D341Med (cell line): ENCODE measurements at places on chromosomes 4 and X.

DNA sequence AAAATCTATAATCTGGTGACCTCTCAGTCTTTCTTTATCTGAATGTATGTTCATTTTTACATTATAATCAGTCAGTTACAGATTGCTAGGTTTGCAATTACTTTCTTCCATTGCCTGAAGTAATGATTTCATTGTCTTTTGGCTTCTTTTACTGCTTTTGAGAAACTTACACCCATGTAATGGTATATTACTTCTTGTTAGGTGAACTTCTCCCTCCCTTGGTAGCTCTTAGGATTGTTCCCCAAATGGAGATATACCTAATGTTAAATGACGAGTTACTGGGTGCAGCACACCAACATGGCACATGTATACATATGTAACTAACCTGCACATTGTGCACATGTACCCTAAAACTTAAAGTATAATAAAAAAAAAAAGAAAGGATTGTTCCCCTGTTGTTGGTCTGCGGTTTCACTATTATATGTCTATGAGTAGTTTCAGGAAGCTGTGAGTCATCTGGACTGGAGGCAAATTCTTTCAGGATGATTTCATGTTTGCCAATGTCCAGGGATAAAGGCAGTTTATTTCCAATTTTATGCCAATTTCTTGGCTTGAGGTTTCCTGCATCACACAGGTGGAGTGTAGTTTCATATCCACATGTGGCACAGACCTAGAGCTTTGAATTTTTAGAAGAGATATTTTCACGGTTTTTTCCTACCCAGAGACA is 21.8 kb downstream of the SPANXC start:
- DNase-seq, result no peak

DNA sequence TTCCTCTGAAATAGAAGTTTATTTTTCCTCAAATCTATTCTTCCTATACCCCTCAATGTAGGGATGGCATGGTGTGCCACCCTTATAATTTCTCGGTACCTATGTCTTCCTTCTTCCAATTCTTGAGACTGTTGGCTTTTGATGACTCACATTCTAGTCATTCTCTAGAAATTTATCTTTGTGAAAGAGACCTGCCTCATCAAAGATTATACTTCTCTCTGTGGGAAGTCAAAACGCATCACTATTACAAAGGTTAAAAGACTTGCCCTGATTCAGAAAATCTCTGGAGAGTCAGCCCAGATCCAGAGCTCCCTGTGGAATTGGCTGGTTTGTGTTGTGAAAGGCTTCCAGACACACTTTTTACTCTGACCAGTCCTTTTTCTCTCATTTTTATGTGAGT is 65.9 kb upstream of the FSTL5 start:
- peak; percentile 36 for DNase-seq

- no peak for DNase-seq
These were observed 16.3 kb upstream of the MBNL3 start for GRCh38 chrX:132505116-132505515.

GRCh38 chr4:77047037-77047436 is 28.8 kb downstream of the CCNI start:
- no peak for DNase-seq

- no peak for DNase-seq
These were observed 97.0 kb upstream of the SLC6A14 start for GRCh38 chrX:116339407-116339806.

- DNase-seq, result no peak
These were observed 37.0 kb downstream of the STK26 start for GRCh38 chrX:132059973-132060540.

DNA sequence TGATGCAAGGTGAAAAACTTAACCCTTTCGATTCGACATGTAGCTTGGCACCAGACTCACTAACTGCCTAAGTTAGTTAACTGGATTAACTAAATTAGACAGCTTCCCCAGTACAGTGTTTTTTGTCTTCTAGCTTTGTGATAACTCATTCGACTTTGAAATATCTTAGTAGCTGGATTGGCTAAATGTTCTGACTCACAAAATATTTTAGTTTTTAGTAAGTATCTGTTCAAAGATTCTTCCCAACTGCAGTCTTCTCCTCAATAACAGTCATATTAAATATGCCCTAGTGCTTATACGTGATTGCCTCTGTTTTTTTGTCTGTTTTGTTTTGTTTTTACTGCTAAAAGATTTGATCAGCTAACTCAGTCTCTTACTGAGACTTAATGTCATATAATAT is 102.9 kb downstream of the KCNIP4 start:
- no peak for DNase-seq

GRCh38 chrX:46965125-46965758 is 53.0 kb downstream of the JADE3 start:
- no peak for DNase-seq

GRCh38 chr4:183733181-183733580 is 74.1 kb downstream of the TRAPPC11 start:
- DNase-seq, result no peak

- no peak for DNase-seq
These were observed 160.8 kb upstream of the LNX1 start for GRCh38 chr4:53752124-53752523.

GRCh38 chr4:48403358-48403757 is 62.0 kb downstream of the SLAIN2 start:
- no peak for DNase-seq

- DNase-seq, result no peak
These were observed 689 bp upstream of the TMA16 start for GRCh38 chr4:163493643-163494359.

- peak; percentile 46 for DNase-seq
These were observed 224.2 kb downstream of the RCHY1 start for GRCh38 chr4:75289914-75290582.

DNA sequence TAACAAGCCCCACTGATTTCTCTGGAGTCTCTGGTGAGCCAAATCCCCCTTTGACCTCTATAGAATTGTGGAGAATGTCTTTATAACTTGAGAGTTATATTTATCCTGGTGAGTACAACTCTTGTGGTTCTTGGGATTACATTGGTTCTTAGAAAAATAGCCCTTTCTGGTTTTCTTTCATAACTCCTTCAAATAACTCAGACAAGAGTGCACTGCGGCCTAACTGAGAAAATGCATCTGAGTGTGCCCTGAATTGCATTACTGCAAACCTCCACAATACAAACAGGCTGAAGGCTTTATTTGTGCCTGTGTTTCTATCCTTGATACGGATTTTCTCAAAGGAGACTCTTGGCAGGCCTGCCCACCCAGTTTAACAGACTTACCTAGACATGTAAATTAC is 2.7 kb downstream of the BEX3 start:
- DNase-seq, result no peak
